ENCODE measurements at places on chromosomes 1 and 21.
A peak's percentile ranks its signal among the peaks of the same experiment; 100 is the strongest.

GRCh38 chr1:113760102-113761080 lies 1.1 kb upstream of the PHTF1 start:
- DNase-seq = no peak

DNA sequence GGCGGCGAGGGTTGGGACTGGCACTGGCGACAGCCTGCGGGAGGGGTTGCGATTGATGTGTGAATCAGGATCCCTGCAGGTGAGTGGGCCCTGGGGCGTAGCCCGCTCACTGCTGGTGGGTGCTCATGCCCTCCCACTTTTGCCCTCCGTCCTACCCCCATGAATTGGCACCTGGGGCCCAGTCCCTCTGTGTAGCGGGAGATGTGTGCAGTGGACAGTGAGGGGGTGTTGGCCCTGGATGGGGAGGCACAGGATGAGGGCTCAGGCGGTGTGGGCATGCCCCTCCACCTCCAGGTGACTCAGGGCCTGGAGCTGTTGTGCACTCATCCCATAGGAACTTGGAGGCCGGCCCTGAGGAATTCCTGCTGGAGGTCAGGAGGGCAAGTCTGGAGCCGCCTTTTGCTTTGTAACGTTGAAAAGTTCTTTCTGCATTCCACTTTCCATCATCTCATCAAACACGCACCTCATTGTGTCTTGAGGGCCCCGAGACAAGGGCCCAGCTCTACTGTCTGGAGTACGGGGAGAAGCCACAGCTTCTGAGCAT lies 3.0 kb downstream of the PEAR1 start:
- no peak for DNase-seq

GRCh38 chr1:90509225-90510048 lies 207.7 kb downstream of the BARHL2 start:
- DNase-seq = no peak

GRCh38 chr1:41682845-41683625 lies 198.6 kb upstream of the EDN2 start:
- peak; percentile 8 for DNase-seq

DNA sequence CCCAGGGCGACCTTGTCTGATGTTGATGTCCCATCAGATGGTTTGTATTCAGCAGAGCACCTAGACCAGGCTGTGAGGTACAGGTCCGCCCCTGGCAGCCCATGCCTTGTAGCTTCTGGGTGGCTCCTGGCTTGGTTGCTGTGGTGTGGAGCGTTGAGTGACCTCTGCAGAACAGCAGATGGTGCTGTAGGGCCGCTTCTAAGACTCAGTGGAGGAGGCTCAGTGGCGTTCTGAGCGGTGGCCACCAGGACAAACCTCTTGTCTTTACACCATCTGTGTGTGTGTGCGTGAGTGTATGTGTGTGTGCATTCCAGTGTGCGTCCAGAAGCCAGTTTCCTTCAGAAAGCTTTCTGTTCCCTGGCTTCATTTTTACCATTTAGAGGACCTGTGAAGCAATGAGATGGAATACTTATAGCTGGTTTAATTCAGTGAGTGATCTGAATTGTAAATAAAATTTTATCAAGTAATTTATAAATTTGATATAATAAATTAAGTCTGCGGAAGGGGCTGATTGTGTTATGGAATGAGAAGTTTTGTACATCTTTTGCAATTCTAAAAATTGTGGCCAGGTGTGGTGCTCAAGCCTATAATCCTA lies 66.1 kb downstream of the ADARB1 start:
- DNase-seq = peak; percentile 85

- DNase-seq = no peak
These were observed 69.3 kb downstream of the SLC37A1 start for GRCh38 chr21:42582787-42583476.

- DNase-seq = no peak
These were observed 72.2 kb upstream of the DPT start for GRCh38 chr1:168801032-168801745.

- DNase-seq = no peak
These were observed 25.9 kb downstream of the RUNX3 start for GRCh38 chr1:24903955-24904730.

GRCh38 chr1:20753589-20753988 lies 21.1 kb upstream of the SH2D5 start:
- DNase-seq = no peak

- DNase-seq = no peak
These were observed 99.8 kb downstream of the PTPN14 start for GRCh38 chr1:214451596-214451995.

DNA sequence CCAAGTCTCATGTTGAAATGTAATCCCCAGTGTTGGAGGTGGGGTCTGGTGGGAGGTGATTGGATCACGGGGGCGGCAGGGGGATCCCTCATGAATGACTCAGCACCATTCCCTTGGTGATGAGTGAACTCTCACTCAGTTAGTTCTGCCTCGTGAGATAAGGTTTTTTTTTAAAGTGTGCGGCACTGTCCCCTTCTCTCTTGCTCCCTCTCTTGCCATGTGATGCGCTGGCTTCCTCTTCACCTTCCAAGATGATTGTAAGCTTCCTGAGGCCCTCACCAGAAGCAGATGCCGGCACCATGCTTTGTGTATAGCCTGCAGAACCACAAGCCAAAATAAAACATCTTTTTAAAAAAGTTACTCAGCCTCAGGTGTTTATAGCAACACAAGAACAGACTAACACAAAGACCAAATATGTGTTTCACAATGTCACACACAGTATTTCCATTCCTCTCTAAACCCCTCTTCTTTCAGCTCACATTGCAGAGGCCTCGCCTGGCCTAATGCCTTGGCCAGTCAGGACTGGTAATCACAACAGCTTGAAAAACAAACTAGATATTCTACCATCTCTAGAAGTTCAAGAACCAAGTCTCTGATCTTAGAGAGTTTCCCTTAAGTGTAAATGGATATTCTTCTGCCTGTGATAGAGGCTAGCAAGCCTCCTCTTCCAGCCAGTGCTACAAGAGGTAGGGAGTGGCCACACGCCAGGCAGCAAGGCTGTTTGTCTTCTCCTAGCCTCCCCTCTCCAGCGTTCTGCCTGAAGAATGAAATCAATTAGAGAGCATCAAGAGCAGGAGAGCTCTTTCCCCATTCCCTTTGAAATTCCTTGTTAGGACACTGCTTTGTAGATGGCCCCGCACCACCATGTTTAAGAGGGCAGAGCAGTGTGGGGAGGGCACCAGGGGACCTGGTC lies 19.6 kb upstream of the RAP1A start:
- DNase-seq = no peak

DNA sequence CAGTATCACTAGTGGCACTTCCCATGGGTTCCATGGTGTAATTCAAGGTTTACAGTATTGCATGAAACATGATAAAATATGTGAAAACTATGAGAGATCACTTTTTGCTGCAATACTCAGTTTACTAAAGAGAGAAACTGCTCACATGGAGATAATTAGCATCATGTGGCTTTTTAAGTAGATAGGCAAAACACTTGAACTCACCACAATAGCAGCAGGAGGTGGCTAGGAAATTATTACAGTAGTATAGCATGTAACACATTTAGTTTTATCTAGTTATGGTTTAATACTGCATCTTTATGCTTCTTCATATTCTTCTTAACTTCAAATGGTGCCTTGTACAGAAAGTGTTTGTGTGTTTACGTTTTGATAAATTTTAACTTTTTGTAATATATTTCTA lies 698.5 kb upstream of the BRINP3 start:
- no peak for DNase-seq

GRCh38 chr1:47688461-47689296 lies 250.8 kb downstream of the FOXD2 start:
- DNase-seq = no peak

GRCh38 chr1:63828322-63829044 lies 54.7 kb downstream of the ROR1 start:
- DNase-seq = peak; percentile 40

- no peak for DNase-seq
These were observed 33.1 kb downstream of the SIPA1L2 start for GRCh38 chr1:232596666-232597303.

DNA sequence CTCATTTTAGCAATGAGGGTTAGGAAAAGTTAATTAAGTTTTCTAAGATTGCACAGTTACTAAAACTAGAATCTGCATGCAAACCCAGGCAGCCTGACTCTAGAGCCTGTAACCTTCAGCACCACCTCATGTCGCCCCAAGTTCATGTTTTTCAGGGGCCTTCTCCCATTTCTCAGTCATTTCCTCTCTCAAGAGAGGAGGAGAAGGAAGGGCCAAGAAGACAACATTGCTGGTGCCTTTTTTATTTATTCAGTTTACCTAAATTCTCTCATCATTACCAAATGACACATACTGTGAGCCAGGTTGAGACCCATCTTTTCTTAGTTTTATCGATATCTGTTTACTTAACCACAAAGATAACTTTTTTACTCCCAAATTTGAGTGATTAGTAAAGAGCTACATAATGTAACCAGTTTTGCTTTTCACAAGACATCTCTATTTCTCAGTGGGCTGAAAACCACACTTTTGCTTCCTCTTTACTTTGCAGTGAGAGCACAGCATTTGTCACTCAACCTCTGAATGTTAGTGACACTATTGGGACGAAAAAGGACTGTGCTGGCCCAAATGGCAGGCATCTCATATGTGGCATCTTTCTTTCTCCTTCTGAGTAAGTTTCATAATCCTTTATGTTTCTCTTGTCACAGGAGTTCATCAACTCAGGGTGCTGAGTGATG lies at the start of gene CD101:
Gene CD101, plus strand, starts transcription at position 507 of the 674 bp plus-strand sequence. Its CDS starts 58 bp downstream, at position 565.
- DNase-seq = peak; percentile 82

DNA sequence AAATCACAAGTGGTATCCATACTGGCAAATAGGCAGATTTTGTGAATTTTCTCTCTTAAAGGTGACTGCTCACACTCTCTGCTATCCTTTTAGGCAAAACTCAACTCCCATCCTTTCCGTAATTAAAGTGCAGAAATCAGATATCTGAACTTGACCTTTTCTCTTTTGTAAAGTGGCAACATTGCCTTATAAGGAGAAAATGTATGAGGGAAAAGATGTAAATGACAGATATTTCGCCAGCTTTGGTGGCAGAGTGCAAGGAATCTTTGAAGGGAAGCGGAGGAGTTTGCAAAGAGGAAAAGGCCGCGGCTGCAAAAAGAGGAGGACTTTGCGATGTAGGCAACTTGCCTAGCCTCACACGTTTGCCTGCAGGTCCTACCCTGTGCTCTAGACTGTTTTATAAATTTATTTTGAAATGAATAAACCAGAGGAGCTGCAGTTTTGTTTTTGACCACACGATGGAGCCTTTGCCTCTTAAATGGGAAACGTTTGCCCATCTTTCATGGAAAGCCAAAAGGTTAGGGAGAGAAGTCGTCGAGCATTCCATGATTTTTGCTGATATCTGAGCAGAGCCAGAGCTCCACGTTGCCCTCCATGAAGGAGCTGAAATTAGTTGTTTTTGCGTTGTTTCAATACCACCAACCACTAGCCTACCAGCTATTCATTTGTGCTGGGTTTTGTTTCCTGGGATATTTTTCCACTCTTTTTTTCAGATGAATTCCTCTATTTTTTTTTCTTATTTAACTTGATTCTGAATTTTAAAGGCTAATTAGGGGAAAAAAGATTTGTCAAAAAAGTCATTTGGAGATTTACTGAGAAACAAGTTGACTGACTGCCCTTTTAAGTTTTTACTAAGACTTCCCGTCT lies 242.3 kb downstream of the LMX1A start:
- peak; percentile 44 for DNase-seq

- DNase-seq = peak; percentile 8
These were observed 79.5 kb upstream of the SLC45A1 start for GRCh38 chr1:8238141-8239038.

- no peak for DNase-seq
These were observed 121.7 kb downstream of the ADGRL4 start for GRCh38 chr1:78884685-78885452.

DNA sequence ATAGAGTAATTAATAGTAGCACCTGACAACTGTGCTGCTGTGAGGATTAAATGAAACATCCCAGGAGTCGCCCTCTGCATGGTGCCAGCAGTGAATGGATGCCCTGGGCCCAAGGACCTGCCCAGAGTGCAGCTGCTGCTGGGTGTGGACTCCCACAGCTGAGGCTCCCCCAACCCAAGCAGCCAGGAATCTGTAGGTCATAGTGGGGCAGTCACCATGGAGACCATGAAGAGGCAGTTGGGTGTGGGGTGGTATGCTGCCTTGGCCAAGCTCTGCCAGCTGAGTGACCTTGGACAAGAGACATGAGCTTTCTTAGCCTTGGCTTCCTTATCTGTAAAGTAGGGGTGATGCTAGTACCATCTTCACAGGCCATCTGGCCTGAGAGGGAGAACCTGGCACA lies 9.4 kb downstream of the OLIG2 start:
- no peak for DNase-seq

- DNase-seq = no peak
These were observed 86.7 kb downstream of the PEX14 start for GRCh38 chr1:10561497-10561896.

GRCh38 chr21:34754690-34755647 lies 86.2 kb downstream of the CLIC6 start:
- DNase-seq = no peak

DNA sequence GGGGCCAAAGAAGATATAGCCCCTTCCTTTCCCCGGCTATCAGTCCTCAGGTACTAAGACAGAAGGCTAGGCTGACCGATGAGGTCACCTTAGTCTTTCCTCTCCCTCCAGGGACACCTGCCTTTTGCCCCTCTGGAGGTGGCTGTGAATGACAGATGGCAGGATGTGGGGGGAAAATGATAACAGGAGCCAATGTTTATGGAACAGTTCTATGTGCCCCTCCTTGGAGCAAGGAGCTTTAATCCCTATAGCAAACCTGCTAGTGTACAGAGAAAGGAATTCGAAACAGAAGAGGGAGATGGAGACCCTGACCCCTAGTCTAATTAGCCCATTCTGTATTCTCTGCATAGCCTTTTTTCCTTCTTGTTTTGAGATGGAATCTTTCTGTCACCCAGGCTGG lies 28.1 kb downstream of the SERINC2 start:
- no peak for DNase-seq

DNA sequence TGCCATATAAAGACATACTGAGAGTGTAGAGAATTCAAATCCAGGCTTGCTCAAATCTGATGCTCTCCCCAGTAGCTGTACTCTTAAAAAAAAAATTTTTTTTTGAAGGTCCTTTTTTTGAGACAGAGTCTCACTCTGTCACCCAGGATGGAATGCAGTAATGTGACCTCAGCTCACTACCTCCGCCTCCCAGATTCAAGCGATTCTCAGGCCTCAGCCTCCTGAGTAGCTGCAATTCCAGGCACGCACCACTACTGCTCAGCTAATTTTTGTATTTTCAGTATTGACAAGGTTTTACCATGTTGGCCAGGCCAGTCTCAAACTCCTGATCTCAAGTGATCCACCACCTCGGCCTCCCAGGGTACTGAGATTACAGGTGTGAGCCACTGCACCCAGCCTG lies 28.7 kb downstream of the STYXL2 start:
- no peak for DNase-seq

- no peak for DNase-seq
These were observed 153.1 kb downstream of the AK5 start for GRCh38 chr1:77434967-77435366.

All from inflammatory macrophage (primary cell).